NCI-H1105 (cell line): ENCODE measurements at places on chromosomes 16 and 17.

DNA sequence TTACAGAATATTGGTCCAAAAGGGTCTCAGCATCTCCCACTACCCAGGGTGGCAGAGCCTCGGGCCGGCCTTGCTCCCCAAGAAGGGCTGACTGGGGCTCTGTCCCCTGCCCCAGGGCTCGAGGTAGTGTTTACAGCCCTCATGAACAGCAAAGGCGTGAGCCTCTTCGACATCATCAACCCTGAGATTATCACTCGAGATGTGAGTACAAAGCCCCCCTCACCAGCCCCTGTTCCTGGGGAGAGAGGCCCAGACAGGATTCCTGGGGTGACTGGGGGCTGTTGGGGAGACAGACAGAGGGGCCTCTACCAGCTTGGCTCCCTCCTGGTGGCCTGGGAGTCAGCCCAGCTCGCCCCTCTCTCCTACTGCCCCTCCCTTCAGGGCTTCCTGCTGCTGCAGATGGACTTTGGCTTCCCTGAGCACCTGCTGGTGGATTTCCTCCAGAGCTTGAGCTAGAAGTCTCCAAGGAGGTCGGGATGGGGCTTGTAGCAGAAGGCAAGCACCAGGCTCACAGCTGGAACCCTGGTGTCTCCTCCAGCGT, 6.1 kb upstream of the NLRC5 start:
- DNase-seq = no peak

DNA sequence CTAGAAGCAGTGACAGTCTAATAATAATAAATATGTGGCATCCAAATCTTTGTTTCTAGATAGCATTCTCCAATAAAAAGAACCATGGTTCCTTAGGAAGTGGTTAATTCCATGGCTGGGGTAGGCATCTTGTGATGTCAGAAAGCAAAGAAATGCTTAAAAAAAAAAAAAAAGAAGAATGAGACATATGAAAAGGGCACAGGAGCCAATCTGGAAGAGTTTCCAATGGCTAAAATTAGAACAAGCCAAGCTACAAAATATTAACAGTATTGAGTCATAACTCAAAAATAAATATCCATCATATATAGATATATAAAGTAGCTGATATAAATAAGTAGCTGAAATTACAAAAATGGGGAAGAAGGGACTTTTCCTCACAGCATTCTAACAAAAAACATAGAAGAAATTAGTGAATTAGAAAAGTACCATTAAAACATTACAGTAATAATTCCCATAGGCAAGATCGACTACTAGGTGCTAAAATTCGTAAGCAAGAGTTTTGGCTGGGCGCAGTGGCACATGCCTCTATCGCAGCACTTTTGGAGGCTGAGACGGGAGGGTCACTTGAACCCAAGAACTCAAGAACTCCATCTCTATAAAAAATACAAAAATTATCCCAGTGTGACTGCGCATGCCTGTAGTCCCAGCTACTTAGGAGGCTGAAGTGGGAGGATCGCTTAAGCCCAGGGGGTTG, 111.3 kb downstream of the TRIM37 start:
- DNase-seq = no peak

DNA sequence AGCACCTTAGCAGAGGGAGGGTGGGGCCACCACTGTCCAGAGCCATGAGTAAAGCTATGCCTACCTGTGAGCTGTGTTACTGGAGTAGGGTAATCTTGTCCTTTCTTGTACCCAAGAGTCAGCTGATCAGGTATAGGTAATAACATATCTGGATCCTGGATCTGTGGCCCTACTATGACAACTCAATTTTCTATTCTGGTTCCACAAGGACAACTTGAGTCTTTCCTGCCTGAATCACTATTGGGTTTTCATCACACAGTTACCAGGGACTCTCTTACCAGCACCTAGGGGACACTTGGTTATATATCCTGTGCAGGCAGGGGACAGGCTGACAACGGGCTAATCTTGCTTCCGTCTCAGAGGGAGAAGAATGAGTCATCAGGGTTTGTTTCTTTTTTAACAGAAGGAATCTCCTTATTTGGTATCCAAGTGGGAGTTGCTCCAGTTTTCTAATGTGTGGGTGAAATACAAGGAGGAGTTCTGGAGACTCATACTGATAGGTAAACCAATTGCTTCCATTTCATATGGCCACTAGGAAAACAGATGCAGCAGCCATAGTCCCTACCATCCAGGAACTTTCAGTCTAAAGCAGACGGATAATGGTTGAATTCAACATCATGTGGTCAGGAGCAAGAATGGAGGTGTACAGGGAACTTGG, 6.8 kb downstream of the ZNF267 start:
- DNase-seq = no peak

- DNase-seq = no peak
Observed at GRCh38 chr16:14358697-14359305, 271.3 kb downstream of the PARN start.

- peak; percentile 10 for DNase-seq
Observed at GRCh38 chr16:7405166-7405565, 72.5 kb downstream of the RBFOX1 start.

DNA sequence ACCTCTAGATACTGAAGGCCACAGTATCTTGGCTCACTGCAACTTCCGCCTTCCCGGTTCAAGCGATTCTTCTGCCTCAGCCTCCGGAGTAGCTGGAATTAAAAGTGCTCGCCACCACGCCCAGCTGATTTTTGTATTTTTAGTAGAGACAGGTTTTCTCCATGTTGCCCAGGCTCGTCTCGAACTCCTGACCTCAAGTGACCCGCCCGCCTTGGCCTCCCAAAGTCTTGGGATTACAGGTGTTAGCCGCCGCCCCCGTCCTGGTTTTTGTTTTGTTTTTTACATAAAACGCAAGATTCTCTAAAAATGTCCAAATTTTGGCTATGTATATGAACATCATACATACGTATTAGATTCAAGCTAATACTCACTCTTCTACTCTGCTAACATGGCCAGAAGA, 2.0 kb upstream of the GGNBP2 start:
- no peak for DNase-seq

- peak; percentile 77 for DNase-seq
Observed at GRCh38 chr17:70855401-70856054, 686.2 kb downstream of the KCNJ2 start.

DNA sequence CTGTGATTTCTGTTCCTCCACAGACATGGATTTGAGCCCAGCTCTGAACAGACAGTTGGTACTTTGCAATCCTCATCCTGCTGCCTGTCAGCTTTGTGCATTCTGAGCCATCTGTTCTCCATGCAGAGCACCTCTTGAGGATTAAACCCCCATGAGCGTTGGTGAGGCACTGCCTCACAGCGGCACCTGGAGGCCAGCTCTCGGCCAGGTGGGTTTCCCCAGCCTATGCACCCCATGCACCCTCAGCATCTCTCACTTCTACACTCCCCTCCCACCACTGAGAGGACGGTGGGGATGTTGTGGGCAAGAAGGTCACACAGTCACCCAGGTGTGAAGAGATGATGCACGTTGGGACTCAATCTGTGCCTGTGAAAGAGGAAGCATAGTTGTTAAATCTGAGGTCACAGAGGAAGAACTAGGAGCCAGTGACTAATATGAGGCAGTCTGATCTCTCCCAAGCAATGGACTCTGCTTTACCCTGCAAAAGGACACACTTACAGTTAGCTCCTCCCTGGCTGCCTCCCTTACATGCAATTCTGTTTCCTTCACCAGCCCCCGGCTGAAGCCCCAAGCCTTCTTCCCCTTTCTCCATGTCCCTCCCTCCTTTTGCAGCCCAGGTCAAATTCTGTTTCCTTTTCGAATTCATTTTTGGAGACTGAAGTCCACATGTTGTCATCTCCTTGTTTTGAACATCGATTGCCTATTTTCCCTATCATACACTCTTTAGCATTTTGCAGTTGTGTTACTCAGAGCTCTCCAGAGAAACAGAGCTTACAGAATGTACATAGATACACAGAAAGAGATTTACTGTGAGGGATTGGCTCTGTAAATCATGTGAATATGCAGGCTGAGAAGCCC, 58.5 kb downstream of the HS3ST3B1 start:
- no peak for DNase-seq

- DNase-seq = no peak
Observed at GRCh38 chr16:82184213-82184612, 14.2 kb upstream of the MPHOSPH6 start.

GRCh38 chr17:57329380-57330214, 73.3 kb downstream of the MSI2 start:
- no peak for DNase-seq

GRCh38 chr17:65754630-65755029, 193.2 kb upstream of the AXIN2 start:
- DNase-seq = no peak

- no peak for DNase-seq
Observed at GRCh38 chr16:8962393-8963009, 1.2 kb downstream of the USP7 start.

- DNase-seq = no peak
Observed at GRCh38 chr16:3825103-3825502, 55.4 kb downstream of the CREBBP start.

- DNase-seq = no peak
Observed at GRCh38 chr16:50059111-50059510, 6.7 kb upstream of the HEATR3 start.

DNA sequence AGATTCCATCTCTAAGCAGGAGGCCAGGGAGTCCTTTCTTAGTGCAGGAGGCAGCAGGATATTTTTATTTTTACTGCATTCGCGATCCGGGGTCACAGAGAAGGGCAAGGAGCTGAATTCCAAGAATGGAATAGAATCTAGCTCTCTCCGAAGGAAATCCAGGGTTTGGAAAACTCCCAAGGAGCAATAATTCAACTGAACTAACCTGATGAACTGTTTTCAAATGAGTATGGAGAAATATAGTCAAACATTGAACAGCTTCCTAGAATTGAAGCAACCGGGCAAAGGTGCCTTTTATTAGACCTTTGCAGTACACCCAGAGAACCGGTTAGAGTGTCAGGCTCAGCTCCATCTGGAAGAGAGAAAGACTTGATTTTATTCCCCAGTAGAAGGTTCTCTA, 120.7 kb upstream of the MAF start:
- DNase-seq = no peak

DNA sequence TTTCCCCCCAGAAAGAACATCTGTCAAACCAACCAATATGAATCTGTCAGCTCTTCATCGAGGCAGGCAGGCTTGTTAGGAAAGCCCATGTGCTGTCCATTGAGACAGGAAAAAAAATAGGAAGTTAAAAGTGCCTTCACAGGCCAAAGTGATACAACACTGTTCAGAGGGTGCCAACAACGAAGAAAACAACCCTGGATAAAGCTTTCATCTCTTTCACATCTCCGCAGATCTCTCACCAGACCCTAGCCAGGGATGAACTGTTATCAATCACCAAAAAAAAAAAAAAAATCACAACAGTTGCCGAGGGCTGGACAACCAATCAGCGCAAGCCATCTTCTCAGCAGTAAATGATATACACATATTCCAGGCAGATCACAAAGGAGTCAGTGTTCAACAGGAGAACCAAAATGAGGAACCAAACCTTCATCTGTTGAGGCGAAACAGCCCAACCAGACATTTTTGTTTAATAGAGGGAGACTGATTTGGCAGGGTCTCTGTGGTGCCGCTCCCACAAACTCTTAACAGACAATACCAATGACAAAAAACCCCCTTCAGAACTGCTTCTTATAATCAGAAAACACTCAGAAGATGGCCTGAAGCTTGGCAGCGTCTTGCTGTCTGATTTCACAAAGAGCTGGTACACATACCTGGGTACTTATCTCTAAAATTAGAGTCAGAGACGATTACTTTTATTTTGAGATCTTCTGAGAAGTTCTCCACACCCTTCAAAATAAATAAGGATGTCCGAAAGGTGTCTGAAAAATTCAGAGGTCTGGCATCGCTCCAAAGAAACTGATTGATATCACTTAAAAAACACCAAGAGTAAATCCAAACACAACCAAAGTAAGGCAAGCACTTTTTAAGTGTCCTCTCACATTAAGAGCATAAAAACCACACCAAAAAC, 1.8 kb downstream of the MAP3K14 start:
- no peak for DNase-seq

GRCh38 chr16:31472709-31473203, 804 bp downstream of the TGFB1I1 start:
- DNase-seq = peak; percentile 39

GRCh38 chr17:63309021-63309420, 137.1 kb downstream of the CYB561 start:
- no peak for DNase-seq

DNA sequence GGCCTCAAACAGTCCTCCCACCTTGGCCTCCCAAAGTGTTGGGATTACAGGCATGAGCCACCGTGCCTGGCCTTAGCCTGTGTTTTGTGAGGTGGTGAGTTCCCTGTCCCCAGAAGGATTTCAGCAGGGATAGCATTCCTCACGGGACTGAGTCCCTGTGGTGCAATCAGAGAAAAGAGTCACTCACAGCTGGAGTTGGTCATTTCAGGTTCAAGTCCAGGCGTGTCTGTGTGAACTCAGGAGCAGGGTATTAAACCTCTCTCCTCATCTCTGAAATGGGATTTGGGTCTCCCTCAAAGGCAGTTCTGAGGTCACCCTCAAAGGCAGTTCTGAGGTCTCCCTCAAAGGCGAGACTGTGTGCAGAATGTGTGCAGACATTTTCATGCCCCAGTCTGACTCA, 28.6 kb downstream of the NPTX1 start:
- no peak for DNase-seq

DNA sequence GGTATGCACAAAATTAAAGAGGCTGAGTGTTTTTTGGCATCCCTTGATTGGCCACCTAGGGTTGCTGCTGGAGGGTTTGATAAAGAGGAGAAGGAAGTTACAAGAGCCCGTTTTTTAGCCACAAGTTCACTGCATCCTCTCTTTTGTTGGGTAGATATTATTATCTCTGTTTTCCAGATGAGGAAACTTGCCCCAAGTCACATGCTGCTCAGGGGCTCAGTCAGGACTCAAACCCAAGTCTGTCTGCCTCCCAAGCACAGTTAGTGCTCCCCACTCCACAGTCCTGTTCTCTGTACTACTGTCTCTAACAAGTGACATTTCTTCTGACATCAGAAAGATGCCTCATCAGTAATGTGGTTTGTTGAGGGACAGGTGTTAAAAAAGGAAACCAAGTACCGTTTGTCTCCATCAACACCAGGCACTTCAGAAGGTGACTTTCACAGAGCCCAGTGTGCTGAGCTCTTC, 1.4 kb downstream of the NT5M start:
- DNase-seq = no peak

GRCh38 chr17:47633996-47634395, 15.7 kb upstream of the KPNB1 start:
- DNase-seq = no peak

GRCh38 chr17:39209317-39210092, 9.4 kb downstream of the RPL19 start:
- DNase-seq = no peak

GRCh38 chr17:13557077-13557476, 44.7 kb downstream of the HS3ST3A1 start:
- no peak for DNase-seq

- no peak for DNase-seq
Observed at GRCh38 chr16:30350134-30350871, 4.8 kb downstream of the CD2BP2 start.

GRCh38 chr17:16491703-16492612, at the start of gene LRRC75A:
Gene LRRC75A, minus strand, starts transcription at chr17:16492193. Its CDS starts 203 bp downstream, at chr17:16491990.
- peak; percentile 60 for DNase-seq
